Fibroblast of skin of back (primary cell): ENCODE measurements at places on chromosomes 12 and 14.

DNA sequence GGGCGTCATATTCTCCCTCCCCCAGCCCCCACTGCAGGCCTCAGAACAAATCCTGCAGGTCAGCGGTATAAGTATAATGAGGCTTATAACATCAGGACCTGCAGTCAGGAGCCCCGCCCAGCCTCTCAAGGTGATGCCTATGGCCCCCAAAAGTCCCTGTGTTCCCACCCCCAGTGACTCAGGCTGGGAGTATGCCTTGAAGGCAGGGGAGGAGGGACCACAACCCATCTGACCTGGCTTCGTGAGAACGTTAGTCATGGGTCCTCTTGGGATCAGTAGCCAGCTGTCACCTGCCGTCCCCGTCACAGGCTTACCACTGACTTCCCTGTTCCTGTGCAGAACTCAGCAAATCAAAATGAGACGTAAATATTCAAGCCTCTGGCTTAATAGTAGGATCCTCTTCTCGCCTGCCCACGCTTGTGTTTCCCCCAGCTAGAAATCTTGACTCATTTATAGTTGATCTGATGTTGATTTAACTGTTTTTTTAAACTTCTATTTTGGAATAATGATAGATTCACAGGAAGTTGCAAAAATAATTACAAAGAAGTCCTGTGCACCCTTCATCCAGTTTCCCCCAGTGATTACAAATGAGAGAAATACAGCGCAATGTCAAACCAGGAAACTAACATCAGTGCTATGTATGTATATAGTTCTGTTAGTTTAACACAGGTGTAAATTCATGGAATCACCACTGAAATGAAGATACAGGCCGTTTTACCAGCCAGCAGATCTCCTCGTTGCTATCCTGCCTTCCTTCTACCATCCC lies 107.5 kb downstream of the ADGRD1 start:
- DNase-seq: no peak

GRCh38 chr12:120759591-120760348 lies 34.1 kb downstream of the ACADS start:
- DNase-seq: no peak

DNA sequence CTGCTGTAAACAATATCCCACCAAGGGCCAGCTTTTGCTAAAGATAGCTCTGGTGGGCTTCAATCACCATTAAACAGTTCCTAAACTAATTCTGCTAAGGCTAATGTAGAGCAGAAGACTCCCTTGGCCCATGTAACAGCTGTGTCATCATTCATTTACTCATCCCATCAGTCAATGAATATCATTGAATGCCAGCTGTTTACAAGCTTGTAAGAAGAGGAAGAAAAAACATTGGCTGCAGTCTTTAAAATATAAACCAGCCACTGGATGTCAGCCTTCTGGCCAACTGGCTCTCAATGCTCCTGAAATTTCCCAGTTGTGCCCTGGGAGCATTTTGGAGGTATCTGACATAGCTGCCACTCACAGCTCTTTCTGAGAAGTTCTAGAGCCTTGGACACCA lies 18.0 kb upstream of the MAP3K9 start:
- no peak for DNase-seq

DNA sequence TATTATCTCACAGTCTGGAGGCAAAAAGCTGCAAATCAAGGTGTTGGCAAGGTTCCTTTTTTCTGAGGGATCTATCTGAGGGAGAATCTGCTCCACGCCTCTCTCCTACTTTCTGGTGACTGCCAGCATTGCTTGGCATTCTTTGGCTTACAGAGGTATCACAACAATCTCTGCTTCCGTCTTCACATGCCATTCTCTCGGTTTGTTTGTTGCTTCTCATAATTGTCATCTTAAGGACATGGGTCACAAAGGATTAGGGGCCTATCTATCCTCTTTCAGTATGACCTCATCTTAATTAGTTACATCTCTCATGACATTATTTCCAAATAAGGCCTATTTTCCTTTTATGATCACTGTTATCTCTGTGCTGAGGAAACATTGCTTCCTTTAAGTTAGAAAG lies 345.0 kb downstream of the FOXG1 start:
- no peak for DNase-seq

GRCh38 chr14:98605043-98605442 lies 667.0 kb downstream of the BCL11B start:
- no peak for DNase-seq

DNA sequence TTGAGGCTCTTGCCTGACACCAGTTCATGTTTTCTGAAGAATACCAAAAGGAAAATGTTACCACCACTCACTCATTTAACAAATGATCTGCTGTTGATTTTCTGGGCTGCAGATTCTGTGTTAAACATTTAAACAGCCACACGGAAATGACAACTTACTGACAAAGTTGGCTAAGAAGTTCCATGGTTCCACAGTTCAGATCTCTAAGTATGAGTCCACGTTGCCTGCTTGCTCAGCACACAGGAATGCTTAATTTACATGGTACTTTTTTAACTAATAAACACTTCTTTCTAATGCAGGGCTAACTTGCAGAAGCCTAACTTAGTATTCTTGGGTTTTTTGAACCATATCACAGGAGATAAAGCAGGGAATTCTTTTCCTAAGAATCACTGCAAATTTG lies 34.7 kb downstream of the PTGER2 start:
- peak; percentile 70 for DNase-seq

DNA sequence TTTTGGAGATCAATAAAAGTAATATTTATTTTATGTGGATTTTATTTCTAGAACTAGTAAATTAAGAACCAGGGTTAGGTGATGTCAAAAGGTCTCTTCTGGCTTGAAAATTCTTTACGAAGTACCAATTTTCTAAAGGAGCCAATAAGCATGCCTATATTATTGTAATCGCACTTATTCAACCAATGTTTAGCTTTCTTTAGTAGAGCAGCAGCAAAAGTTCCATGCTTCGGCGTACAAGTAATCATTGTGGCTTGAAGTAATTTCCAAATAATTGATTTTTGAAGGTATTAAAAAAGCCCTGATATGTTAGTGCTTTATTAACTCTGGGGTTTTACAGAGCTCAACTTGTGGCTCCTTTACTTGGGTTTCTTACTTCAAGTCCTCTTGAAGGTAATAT lies 3.4 kb downstream of the RMST start:
- DNase-seq: no peak

GRCh38 chr14:104120281-104120741 lies 18.1 kb upstream of the KIF26A start:
- DNase-seq: no peak

DNA sequence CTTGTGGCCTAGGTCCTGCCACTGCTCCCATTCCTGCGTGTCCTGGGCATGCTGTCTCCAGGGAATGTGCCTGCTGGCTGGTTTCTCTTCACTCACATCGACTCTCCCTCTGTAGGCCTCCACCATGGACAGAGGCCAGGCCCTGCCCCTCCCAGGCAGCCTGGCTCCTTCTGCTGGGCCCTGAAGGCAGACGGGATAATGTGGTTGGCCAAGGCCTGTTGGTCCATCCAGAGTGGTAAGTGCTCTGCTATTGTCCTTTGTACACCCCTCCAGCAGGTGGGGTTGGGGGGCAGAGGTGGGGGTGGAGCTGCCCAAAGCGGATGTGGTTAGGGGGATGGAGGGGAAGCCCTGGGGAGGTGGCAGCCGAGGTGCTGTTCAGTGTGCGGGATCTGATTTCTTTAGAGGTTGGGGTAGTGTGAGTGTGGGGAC lies 9.5 kb upstream of the NR4A1 start:
- DNase-seq: no peak

- DNase-seq: no peak
Measured at GRCh38 chr14:58356268-58356667, 39.5 kb upstream of the TOMM20L start.

- DNase-seq: no peak
Measured at GRCh38 chr14:76305268-76305826, 70.6 kb upstream of the ESRRB start.

- no peak for DNase-seq
Measured at GRCh38 chr12:123483602-123484248, 25.8 kb downstream of the SNRNP35 start.

- DNase-seq: peak; percentile 46
Measured at GRCh38 chr12:5694759-5695409, 250.2 kb downstream of the ANO2 start.

GRCh38 chr14:70622111-70622712 lies 19.5 kb upstream of the TTC9 start:
- DNase-seq: peak; percentile 27

DNA sequence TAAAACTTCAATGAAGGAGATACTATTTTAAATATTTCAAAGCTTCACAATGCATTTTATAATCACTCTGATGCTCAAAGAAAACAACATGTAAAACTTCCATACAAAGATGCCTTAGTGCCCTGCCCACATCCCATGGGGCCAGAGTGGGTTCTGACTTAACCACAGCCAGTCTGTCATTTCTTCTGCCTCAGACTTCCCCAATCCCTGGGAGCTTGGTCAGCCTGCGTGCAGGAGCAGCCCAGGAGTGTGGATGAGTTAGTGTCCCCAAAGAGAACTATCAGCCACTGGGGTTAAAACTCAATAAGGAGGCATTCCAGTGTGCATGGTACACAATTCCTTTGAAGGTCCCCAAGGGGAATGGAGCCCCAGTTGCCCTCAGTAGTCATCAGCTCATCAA lies 100.3 kb downstream of the PTCSC3 start:
- peak; percentile 53 for DNase-seq

DNA sequence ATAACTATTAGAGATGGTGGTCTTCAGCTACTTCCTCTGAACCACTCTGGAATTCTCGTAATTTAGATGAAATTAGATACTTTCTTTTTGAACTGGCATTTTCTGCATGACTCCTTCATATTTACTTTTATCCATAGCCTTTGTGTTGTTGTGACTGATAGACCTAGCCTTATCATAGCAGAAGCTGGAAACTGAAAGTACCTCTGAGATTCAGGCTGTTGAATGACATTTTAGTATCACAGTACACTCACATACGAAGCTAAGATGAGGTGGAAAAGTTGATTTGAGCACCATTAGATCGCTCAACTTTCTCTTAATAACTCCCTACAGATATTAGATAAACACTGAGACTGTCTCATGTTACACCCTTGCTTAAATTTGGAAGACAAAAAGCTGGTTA lies 525.1 kb upstream of the FBXO33 start:
- no peak for DNase-seq

GRCh38 chr12:113174461-113175384 lies 10.6 kb downstream of the DDX54 start:
- peak; percentile 56 for DNase-seq

DNA sequence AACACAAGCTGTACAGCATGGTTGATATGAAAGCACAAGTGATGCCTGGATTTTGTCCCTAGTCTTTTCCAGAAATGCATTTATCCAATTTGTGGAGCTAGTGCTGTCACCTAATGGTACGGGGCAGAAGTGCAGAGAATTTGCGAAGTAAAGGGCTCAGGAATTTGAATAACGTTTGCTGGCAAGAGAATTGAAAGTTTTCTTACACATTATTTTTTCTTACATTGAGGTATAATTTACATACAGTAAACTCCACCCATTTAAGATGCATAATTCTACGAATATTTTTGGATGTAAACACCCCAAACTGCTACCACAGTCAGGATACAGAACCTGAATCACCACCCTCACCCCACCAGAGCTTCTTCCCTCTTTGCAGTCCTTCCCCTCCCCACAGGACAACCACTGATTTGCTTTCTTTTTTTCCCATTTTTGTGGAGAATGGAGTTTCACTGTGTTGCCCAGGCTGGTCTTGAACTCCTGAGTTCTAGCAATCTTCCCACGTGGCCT lies 3.5 kb downstream of the AICDA start:
- DNase-seq: peak; percentile 61

DNA sequence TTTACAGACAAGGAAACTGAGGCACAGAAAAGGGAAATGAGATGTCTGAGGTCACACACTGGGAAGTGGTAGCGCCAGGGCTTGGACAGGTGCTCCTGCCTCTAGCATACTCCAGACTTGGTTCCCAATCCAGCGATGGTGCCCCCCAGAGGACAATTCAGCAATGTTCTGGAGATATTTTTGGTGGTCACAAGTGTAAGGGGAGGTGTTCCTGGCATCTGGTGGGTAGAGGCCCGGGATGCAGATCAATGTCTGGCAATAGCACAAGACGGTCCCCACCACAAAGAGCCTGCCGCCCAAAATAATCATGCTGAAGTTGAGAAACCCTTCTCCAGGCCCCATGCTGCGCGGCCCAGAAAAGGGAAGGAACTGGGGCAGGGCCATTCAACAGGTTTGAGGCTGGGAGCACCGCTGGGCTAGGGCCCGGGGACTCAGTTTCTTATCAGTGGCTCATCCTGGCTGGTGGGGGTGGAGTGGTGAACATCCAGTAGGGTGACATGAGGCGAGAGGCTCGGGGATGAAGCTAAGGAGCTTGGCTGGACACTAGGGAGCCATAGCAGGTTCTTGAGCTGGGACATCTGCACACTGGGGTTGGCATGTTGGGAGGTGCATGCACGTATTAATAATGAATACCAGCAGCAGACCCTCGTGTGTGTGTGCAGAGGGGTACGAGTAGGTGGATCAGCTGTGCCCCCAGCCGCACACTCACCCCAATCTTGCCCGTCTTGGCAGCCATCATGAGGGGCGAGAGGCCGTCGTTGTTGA lies 35.1 kb downstream of the TRPV4 start:
- no peak for DNase-seq

DNA sequence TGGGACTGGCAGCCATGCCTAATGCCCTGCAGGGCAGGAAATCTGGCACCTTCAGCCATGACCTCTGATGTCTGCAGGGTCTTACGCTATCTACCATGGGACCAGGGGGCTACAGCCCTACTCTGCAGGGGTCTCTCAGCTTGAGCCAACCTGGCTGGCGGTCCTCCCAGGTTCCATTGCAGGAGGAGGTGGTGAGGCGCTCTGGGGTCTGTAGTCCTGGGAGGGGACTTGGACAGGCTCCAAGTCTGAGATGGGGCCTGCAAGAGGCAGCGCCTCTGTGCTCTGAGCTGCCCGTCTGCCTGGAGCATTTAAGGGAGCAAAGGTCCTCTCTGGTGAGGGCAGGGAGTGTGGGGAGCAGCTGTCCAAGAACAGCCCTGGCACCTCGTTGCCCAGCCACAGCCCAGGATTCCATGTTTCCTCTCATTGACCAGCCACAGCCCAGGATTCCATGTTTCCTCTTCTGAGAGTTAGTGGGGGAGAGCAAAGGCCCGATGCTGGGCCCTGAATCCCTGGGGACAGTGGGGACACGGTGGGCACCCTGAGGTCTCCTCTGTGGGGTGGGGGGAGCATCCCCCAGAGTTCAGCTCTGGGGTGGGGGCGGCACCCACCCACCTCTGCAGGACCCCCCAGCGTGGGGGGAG lies 655 bp downstream of the PLD4 start:
- no peak for DNase-seq

GRCh38 chr12:61870658-61871484 lies 389.3 kb upstream of the USP15 start:
- peak; percentile 3 for DNase-seq

DNA sequence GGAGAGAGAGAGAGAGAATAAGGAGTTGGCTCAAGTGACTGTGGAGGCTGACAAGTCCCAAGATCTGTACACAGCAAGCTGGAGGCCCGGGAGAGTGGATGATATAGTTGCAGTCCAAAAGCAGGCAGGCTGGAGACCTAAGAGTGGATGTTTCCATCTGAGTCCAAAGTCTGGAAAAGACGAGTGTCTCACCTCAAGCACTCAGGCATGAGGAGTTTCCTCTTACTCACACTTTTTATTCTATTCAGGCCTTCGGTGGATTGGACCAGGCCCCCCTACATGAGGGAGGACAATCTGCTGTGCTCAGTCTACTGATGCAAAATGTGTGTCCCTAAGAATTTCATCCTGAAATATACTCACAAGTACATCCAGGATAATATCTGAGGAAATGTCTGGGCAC lies 484.6 kb downstream of the VRK1 start:
- no peak for DNase-seq
